ENCODE measurements at places on chromosomes 5 and 9.

DNA sequence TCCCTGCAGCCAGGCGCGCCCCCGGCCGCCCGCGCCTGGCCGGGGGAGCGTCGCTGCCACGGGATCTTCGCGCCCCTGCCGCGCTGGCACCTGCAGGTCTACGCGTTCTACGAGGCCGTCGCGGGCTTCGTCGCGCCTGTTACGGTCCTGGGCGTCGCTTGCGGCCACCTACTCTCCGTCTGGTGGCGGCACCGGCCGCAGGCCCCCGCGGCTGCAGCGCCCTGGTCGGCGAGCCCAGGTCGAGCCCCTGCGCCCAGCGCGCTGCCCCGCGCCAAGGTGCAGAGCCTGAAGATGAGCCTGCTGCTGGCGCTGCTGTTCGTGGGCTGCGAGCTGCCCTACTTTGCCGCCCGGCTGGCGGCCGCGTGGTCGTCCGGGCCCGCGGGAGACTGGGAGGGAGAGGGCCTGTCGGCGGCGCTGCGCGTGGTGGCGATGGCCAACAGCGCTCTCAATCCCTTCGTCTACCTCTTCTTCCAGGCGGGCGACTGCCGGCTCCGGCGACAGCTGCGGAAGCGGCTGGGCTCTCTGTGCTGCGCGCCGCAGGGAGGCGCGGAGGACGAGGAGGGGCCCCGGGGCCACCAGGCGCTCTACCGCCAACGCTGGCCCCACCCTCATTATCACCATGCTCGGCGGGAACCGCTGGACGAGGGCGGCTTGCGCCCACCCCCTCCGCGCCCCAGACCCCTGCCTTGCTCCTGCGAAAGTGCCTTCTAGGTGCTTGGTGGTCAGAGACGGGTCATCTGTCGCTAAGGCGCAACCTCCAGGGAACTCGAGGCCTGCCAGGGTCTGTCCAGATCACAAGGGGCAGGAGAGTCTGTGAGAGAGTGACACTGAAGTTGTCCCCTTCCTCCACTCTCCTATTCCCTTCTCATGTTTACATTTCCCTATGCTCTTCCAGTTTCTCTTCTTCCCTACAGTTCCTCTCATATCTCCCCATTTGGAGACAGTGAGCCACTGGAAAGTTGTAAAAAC, 1.3 kb downstream of the GPR150 start:
- DNase-seq: no peak

DNA sequence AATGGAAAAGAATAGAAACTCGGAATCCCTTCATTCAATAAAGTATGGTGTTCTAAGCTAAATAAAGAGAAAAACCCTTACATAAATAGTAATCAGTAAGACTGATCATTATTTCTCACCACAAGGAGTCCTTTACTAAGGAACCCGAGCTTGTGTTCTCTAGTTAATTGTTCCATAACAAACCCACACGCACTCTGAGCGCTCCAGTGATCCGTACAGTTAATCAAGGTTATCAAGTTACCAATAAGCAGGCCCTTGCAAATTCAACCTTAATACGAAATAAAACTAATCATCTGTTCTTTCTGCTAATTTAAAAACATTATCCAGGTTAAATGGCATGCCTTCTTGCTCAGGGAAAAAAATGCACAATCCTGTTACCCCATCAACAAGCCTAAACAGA, 224.4 kb downstream of the FRMD3 start:
- no peak for DNase-seq

DNA sequence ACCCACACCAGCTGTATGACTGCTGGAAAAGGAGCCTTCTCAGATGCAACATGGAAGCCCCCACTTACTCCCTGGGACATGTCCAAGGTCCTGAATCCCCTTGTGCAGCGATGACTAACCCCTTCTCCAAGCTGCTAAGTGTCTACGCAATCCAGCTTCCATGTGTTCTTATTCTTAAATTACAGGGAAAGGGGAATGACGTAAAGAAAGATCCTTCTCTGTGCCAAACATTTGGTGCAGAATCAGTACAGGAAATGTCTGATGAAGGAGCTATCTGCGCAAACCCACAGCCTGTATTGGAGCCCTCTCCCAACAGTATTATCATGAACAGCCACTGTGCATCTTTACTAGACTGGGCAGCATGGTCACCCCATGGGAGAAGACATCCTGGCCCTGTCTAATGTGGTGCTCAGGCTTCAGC, 183.2 kb downstream of the FRMD3 start:
- DNase-seq: no peak

DNA sequence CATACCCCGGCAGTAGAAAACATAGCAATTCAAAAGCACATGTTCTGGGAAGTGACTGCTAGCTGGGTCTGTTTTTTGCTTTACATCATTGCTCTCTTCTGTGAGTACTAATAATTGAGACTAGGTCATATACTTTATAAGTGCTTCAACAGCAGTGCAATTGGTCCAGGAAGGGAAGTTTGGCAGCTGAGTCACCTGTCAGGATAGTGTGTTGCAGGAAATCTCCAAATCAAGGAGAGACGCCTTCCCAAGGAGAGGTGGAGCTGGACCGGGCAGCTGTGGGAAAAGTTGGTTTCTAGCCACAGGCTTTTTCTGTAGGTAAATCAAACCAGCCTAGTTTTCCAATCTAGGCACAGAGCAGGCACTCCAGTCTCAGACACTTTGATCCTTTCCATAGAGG, 330.1 kb downstream of the ENC1 start:
- no peak for DNase-seq

DNA sequence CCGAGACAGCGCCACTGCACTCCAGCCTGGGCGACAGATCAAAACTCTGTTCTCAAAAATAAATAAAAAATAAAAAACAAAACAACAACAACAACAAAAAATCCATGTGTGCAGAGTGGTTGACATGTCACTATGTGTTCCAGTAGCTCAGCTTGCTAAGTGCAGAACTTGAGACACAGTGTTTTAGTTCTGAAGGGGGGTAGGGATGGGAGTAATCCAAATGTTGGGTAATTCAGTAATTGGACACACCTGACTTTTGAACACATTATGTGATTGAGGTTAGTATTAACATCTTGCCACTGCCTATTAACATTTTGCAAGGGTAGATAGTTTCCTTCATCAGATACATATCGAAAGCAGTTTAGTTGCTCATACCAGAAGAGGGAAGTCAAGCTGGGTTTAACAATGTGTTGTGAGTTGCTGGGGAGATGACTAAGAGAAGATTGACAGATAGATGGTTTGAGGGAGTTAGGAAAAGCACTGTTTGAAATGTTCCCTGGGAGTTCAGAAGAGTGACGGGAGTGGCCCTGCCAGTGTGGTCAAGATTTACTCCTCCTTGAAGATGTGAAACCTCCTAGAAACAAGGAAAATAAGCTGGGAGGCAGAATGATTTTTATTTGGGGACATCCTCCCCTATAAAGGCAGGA, 928 bp downstream of the HACD4 start:
- DNase-seq: no peak

DNA sequence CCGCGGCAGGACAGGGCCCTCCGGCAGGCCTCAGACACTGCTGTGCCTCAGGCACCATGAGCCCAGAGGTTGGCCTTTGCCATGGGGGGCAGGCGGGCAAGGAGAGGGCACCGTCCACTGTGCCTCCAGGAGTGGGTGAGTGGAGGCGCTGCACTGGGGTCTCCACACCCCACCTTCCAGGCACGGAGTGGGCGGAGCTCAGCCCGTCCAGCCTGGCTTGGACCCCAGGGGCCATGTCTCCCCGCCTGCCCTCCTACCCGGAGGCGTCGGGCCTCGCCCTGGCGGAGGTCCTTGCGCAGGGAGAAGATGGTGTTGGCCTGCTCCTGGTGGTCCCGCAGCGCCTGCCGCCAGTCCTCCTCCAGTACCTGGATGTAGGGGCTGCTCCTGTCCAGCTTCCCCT, 3.4 kb downstream of the CARD9 start:
- DNase-seq: no peak

DNA sequence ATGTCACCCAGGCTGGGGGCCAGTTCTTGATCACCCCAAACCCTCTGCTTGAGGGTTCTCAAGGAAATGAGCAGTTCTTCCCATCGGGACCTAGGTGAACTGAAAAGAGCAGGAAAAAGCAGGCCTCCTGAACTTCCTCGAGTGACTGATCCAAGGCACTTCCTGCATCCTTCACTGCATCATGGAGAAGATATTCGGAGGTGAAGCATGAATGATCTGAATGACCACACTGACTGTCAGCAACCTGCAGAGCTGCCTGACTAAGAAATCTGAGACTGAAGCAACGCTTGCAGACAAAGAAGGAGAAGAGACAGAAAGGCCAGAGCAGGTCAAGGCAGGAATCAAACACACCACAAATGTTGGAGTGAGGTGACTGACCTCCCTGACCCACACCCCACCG, 420.2 kb downstream of the AGTPBP1 start:
- DNase-seq: no peak

DNA sequence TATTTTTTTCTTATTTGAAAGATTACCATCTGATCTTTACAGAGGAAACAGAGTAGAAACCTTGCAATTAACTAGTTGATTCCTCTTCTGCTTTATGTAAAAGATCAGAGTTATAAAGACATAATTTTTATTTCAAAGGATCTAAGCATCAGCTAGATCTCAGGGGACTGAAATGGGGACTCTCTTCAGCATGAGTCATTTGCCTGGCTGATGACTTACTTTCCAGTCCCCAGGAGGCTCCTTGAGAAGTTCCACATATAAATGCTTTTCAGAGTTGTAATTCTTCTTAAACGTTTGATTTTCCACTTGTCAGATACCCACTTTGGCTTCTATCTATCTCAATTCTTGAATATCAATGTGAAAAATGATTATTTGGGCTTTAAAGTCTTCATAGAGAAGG, 389.4 kb downstream of the RAB3C start:
- no peak for DNase-seq

Measured in RWPE2 (cell line).